Activated CD4-positive, alpha-beta T cell treated with anti-CD3 and anti-CD28 coated beads, Interleukin-2, amount 10 ng/mL, durations not matched to agents 24 days and 14 days (primary cell): ENCODE measurements at places on chromosomes 11 and 22. TPM values are rescaled to one million over a fixed set of nuclear protein-coding genes. Genes with fewer than 3 reads are reported as not detected.

CPSF7 gene
- total RNA-seq: 140 and 143 TPM in 2 replicates

NXPE2 gene
- not detected in 2 replicates for total RNA-seq

LAMTOR1 gene
- total RNA-seq: 78.6 and 81.4 TPM in 2 replicates

APOC3 gene
- not detected in 2 replicates for total RNA-seq

NAALADL1 gene
- total RNA-seq: 12.5 and 13.0 TPM in 2 replicates

SLC22A6 gene
- not detected in 2 replicates for total RNA-seq

DDI1 gene
- not detected in 2 replicates for total RNA-seq

FGF19 gene
- total RNA-seq: not detected in 2 replicates

LGALS1 gene
- total RNA-seq: 361 and 362 TPM in 2 replicates

FXYD6 gene
- not detected in 2 replicates for total RNA-seq

OR8D1 gene
- total RNA-seq: not detected in 2 replicates

LRP5 gene
- total RNA-seq: 23.8 and 33.8 TPM in 2 replicates

SLC43A1 gene
- total RNA-seq: 35.3 and 35.8 TPM in 2 replicates
